T-helper 22 cell (primary cell): ENCODE measurements at places on chromosomes 6 and 20.

DNA sequence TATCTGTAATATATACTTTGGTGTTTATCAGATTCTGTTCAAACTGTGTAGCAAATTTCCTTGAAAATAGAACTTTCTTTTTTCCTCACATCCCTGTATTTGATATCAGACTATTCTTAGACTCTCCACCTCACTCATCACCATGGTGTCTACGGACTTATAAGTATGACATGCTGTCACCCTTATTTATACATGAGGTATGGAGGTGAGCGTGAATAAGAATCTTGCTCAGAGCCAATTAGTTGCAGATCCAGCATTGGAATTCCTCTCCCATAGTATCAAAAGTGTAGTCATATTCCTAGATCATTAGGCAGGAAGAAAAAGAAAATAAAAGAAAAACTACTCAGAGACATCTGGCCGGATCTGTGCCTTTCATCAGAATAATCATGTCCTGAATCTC, 43.0 kb downstream of the TPD52L1 start:
- DNase-seq: no peak

GRCh38 chr20:4876731-4877130, 124.6 kb downstream of the SLC23A2 start:
- no peak for DNase-seq

DNA sequence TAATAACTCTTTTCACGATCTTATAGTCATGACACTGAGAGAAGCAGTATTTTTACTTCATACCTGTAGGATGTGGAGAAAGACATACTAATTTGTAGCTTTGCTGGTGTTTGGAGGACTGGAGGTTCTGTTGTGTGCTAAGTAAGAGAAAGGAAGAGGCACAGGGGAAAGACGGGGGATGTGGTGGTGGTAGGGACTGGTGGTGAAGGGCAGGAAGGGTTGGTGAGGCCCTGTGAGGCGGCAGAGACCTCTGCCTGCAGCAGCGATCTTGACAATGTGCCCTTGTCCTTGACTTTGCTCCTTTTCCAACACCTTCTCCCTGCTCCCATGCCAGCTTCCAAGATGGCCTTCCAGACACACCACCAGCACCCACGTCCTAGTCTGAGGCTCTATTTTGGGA, 32.6 kb upstream of the MPC1 start:
- no peak for DNase-seq

GRCh38 chr6:46629691-46630090, 22.9 kb downstream of the CYP39A1 start:
- no peak for DNase-seq

GRCh38 chr6:169953686-169954085, 202.3 kb downstream of the ERMARD start:
- DNase-seq: no peak

DNA sequence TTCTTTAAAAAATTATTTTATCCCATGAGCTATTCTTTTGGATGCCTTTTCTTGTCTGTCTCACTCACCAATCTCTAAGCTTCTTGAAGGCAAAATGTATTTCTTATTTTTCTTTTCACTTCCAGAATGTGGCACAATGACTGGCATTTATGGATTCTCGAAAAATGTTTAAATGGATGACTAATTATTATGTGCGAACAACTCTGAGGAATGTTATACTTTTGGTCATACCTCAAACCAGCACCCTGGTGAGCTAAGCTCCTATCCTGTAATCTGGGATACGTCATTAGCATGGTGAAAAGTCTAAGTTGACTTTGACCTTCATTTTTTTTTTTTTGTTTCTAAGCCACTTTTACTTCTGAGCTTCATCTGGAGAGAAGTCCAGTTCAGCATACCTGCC, 214.0 kb upstream of the CEP162 start:
- DNase-seq: no peak
